ENCODE measurements at places on chromosomes 12 and 14. TPM values are rescaled to one million over a fixed set of nuclear protein-coding genes. Genes with fewer than 3 reads are reported as not detected.

- DNase-seq, result no peak
These were observed 57.1 kb downstream of the ANO4 start for GRCh38 chr12:100851637-100852036.

DNA sequence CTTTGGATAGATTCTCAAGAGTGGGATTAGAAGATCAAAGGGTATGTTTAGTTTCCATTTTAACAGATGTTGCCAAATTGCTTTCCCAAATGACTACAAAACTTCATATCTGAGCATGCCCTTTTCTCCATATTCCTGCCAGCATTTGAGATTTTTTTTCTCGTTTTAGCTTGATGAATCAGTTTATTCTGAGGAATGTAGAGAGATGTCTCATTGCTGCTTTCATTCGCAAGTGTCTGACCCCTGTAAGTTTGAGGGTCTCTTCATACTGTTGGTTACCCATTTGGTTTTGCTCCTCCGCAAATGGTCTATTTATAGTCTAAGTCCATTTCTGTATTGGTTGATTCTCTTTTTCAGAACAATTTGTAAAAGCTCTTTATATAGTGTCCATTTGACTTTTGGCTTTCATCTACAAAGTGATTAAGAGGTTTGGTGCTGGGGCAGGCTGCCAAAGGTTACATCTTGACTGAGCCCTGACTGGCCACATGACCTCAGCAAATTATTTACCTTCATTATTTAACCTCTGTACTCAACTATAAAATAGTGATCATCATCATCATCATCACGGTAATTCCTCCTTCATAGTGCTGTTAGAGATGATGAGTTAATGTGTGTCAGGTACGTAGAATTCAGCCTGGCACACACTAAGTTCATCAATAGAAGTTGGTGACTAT is 33.6 kb downstream of the HCAR2 start:
- DNase-seq, result peak; percentile 77

Gene COPS7A
- 91.3 TPM for total RNA-seq

GRCh38 chr14:39957290-39957689 is 525.1 kb upstream of the FBXO33 start:
- no peak for DNase-seq

Gene IL26
- 0.64 TPM for total RNA-seq

- DNase-seq, result no peak
These were observed 2.8 kb downstream of the VPS29 start for GRCh38 chr12:110498984-110499706.

All from MG63 (cell line).